ENCODE measurements at places on chromosomes 2 and 18.

DNA sequence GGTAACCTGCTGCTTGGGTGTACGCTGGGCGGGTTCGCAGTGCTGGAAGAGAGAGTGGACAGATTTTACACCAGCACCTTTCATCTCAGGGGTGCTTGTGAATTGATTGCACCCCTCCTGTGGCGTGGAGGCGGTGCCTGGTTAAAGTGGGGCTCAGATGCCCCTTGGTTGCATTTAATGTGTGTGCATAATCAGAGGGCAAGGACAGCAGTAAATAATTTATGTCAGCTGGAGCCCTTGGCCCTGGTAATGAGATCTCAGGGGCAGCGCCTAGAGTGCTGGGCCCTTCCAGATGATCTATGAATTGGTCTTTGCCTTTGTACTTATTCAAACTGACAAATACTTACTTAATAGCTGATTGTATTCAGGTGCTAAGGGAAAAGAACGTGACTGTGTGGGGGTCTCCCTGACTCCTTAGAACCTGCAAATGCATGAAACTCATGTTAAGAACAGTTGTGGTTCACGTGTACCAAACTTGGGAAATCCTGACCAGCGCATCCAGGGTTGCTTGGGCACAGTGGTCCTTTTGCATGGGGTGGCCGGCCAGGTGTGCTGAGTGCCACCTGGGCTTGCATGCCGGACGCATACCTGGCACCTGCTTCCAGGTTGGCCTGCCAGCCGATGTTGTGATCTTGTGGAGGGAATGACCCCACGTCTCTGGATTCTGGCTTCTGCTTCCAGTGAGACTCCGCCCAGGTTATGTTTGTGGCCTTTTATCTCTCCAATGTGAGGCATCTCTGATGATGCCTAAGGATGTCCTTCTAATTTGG lies 118.5 kb downstream of the AGAP1 start:
- DNase-seq = no peak

DNA sequence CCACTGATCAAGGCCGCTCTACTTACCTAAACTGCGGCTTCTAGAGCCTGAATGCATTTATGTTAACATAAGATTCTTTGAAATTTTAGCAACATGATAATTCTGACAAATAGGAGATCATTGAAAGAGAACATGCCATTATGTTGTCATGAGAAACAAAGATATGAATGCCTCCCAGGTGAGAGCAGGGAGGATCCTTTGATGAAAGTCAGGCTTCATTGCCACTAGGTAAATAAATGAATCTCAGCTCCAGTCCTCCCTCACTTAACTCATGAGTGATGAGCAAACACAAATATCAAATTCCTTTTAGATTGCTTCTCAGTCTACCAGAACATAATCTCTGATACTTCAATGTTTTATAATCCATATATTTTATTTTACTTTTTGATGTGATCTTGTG lies 463.2 kb upstream of the CDH7 start:
- no peak for DNase-seq

GRCh38 chr2:25367296-25367695 lies 25.6 kb upstream of the DNMT3A start:
- no peak for DNase-seq

- DNase-seq = no peak
Observed at GRCh38 chr2:68911246-68911645, 40.0 kb upstream of the BMP10 start.

- no peak for DNase-seq
Observed at GRCh38 chr2:78811955-78812610, 213.4 kb upstream of the REG3G start.

DNA sequence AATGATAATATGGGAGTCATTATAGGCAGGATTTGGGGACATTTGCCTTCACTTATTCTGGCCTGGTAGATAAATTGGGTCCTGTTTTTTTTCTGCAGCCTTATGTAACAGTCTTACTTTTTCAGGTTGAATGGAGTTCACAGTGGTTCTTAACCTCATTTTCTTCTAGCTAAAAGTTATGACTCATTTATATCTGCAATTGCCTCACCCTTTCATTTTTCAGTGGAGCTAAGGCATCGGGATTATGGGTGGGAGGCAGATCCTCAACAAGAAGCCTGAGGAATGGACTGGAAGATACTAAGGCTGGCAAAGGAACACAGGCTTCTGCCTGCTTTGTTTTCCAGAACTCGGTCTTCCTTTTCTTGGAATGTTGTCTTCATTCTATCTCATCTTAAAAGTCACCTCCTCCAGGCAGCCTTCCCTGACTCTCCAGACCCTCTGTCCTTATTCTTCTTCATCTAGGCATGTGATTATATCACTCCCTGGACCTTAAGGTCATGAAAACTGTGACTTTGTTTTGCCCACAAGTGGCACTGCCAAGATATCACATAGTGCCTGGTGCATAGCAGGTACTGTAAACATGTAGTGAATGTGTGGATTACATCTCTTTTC lies 41.0 kb upstream of the ACSL3 start:
- no peak for DNase-seq

DNA sequence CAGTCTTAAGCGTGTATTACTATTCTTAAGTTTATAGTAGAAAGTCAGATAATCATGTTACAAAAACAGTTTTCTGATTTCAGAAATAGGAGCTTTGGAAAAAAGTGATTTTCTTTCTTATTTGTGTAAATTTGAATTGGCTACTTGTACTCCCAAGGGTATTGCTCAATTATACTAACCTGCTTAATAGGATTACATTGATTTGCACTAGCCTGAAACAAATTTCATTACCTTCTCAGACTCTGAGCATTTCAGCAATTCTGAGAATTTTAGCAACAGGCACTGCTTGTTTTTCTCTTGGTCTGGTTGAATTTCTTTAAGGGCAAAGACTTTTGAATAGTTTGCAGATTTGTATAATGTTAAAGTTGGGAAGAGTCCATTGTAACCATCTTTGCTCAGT lies 87.2 kb upstream of the NXPH2 start:
- DNase-seq = no peak

DNA sequence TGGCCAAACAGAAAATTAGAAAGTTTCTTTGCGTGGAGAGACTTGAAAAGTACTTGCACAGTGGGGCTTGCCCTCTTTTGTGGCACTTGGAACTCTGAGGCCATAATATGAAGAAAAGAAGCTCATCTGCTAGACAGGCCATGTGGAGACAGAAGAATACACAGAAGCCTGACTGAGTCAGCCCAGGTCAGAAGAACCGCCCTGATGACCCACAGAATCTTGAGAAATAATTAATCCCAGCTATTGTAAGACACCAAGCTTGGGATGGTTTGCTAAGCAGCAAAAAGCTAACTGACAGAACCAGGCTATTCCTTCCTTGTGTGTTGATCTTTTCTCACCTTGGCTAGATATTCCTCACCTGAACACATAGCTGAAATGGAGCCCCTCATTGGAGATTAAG lies 33.7 kb downstream of the G6PC2 start:
- DNase-seq = no peak

DNA sequence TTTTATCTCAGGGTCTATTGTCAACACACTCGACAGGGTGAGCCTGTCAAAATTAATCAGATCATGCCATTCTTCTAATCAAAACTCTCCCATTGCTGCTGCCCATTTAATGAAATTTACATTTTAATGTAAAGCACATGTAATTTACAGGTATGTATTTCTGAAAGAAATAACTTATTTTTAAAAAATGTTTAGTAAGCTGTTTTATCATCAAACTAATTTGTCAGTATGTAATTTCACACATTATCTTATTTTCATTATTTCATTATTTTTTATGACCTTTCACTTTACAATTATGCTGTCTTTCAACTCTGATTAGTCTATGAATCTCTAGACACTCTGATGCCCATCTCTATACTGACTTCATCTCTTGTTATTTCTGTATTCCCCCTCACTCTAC lies 467.8 kb downstream of the ZNF804A start:
- no peak for DNase-seq

GRCh38 chr2:240810621-240811020 lies 9.4 kb downstream of the KIF1A start:
- no peak for DNase-seq

DNA sequence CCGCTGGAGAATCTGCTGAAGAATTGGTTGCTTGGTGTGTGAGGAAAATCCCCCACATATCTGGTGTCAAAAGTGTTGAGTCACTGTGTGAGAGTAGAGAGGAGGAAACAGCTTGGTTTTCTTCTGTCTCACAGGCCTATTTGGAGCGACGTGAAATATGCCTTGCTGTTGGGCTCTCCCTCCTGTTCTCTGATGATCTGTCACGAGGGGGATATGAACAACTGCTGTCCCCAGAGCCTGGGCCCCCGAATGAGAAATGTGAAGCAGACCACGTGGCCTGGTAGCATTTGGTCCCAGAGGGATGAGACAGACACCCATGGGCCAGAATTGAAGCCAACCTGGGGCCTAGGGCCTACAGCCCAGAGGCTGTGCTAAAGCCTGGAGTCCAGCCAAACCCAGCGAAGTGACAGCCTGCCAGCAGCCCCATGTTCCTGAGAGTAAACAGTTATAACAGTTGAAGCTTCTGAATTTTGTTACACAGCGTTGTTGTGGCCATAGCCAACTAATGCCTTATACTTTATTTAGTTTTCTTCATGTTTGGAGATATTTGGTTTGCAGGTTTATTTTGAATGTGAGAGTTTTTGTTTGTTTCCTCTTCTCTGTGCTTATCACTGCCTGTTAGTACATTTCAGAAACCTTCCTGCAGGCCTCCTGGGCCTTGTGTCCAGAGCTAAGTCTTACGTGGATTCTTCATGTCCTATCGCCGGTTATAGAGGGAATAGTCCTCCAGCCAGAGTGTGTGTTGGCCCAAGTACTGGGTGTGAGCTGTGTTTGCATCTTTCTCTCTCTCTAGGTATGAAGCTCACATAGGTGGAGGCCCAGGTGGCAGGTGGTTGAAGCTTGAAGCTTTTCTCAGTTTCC lies 18.7 kb upstream of the COLEC12 start:
- DNase-seq = no peak

DNA sequence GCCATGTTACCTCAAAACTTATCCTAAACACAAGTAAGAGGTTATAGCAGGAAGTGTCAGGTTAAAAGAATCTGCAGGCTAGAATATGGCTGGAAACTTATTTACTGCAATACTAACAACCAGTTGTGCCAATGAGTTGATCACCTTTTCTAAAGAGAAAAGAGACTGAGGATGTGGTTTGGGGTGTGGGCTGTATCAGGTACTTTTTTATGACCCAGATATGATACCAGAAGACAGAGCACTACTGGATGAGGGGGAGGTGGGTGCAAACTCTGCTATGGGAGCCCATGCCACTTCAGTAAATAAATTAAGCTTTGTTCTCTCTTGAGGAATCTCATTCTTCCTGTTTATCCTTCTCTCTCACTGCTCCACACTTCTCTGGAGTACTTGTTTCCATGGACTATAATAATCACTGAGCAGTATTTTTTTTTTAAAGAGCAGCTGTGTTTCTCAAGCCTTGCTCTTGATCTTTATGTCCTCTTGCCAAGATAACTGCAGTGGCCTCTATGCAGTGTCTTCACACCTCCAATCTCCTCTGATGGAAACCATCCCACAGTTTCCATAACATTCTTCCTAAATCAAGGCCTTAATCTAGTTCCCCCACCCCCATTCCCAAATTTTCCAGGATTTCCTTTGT lies 51.2 kb upstream of the NOSTRIN start:
- DNase-seq = peak; percentile 69

DNA sequence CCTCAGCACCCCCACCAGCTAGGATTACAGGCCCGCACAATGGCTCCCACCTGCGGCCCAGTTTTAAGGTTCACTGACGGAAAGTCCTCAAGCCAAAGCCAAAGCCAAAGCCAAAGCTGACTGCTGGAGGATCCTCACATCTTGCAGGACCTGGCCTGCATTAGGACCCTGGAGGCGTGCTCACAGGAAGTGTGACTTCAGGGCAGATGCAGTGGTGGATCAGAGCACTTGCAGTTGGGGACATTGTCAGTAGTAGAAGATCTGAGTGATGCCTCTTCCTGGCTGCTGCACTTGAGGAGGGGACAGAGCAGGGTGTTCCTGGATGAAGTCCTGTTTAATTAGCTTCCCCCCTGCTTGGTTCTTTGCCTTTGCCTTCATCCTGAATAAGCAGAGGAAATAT lies 69.0 kb upstream of the ALPP start:
- DNase-seq = no peak

DNA sequence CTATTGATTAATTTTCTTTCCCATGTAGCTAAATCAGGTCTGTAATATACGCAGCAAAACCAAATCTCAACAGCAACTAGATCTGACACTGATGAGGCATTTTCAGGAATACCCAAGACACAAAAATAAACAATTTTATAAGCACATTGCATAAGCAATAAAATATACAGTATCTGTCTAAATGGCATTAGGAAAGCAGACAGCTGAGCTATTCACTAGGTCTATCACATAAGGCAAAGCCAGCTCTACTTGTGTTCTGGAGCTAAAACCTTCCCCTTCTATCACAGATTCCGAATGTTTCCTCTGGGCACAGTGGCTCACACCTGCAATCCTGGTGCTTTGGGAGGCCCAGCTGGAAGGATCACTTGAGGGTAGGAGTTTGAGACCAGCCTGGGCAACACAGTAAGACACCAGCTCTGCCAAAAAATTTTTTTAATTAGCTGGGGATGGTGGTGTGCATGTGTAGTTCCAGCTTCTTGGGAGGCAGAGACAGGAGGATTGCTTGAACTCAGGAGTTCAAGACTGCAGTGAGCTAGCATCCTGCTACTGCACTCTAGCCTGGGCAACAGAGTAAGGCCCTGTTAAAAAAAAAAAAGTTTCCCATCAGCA lies 21.1 kb downstream of the PTPN2 start:
- no peak for DNase-seq

DNA sequence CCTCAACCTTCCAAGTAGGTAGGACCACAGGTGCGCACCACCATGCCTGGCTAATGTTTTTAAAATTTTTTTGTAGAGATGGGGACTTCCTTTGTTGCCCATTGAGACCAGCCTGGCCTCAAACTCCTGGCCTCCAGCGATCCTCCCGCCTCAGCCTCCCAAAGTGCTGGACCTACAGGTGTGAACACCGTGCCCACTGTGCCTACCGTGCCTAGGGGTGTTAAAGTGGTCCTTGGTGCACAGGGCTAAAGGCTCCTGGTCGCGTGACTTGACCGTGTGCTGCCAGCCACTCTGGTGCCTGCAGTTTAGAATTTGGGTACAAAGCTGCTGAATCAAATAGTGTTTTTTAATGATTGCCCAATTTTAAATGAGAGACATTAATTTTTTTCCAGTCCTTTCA lies 51.0 kb upstream of the KCNG2 start:
- no peak for DNase-seq

DNA sequence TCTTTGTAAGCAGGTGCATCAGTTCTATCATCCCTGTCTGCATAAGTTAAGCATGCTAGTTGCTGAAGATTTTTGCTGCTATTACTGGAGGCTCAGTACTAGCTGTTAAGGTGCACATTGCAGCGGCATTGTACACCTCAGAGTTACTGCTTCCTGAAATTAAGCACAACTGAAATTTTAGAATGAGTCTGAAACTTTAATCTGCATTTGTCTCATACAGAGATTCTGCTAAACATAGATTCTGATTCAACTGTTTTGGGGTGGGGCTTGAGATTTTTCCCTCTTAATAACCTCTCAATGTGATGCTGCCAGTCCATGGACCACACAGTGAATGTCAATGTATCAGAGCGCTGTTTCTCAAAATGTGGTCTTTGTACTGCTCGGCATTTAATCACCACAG lies 585.7 kb upstream of the GCFC2 start:
- no peak for DNase-seq
